Karpas-422 (cell line): ENCODE measurements at places on chromosomes 6 and 20.

GRCh38 chr6:39786649-39787048, 5.5 kb upstream of the DAAM2 start:
- no peak for DNase-seq

DNA sequence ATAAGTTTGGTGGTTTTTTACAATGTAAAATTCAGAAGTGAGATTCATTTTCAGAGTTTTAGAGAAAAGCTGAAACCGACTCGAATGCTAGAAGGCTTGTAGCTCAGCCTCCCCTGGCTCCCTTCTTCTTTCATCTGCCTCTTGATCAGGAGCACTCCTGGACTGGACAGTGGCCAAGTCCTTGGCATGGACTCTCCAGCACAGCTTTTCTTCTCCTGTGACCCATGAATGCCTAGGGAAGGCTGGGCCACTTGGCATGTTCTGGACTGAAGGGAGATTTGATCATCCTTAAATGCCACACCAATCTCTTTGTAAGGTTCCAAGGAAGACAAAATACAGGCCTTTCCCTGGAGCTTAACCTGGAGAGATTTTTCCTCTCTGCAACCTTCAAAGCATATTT, 384.0 kb upstream of the SASH1 start:
- DNase-seq: no peak

DNA sequence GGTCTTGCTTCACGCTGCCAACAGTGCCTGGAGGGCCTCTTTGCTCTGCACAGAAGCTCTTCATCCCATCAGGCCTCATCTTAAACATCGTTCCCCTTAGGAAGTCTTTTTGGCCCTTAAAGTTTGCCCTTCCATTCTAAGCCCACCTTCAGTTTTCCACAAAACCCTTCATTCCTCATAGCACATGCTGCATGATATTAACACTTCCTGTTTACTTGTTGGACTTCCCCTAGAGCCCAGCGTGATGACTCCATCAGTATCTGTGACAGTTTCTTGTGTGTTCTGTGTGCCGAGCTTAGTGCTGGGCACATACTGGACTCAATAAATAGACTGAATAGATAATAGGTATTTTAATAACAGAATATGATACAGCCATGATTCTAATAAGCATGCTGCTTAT, 2.2 kb downstream of the NT5DC1 start:
- DNase-seq: no peak

GRCh38 chr6:32947552-32948465, 5.1 kb downstream of the HLA-DMA start:
- DNase-seq: peak; percentile 75

DNA sequence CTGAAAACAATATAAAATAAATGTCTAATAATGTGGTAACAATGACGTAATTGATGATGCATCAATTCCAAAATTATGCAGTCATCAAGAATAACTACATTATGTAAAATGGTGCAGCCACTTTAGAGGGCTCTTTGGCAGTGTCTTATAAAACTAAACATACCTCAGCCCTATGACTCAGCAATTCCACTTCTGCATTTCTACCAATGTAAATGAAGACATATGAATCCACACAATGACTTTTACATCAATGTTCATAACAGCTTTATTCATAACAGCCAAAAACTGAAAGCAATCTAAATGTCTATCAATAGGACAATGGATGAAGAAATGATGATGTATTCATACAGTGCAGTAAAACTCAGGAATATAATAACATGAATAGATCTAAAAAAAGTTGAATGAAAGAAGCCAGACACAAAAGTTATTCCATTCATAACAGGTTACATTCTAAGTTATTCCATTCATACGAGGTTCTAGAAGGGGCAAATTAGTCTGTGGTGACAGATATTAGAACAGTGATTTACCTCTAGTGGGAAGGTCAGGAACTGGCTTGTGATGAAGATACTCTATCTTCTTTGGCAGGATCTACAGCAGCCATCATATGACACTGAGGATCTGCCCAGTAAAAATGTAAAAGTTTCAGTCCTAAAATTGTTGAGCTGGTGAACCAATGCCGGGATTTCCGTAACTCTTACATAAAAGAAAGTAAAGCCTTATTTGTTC, 396.1 kb downstream of the PLCB1 start:
- peak; percentile 88 for DNase-seq

DNA sequence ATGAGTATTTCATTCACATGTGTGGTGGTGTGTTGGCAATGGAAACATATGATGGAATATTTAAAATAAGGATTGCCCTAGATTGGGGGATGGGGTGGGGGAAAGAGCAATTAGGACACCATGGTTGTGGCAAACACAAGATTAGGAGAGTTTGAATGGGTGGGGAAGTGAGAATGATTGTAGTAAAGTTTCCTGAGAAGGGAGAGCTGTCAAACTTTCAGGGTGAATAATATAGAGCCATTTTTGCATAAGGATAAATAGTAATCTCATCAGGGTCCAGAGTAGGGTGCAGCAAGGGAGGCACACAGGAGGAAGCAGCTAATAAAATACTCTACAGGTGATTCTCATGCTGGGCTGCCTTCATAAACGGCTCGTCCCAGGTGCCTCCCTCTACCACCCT, 294.9 kb upstream of the MARCKS start:
- DNase-seq: no peak

- DNase-seq: no peak
Observed at GRCh38 chr6:126227833-126228702, 111.8 kb upstream of the CENPW start.

DNA sequence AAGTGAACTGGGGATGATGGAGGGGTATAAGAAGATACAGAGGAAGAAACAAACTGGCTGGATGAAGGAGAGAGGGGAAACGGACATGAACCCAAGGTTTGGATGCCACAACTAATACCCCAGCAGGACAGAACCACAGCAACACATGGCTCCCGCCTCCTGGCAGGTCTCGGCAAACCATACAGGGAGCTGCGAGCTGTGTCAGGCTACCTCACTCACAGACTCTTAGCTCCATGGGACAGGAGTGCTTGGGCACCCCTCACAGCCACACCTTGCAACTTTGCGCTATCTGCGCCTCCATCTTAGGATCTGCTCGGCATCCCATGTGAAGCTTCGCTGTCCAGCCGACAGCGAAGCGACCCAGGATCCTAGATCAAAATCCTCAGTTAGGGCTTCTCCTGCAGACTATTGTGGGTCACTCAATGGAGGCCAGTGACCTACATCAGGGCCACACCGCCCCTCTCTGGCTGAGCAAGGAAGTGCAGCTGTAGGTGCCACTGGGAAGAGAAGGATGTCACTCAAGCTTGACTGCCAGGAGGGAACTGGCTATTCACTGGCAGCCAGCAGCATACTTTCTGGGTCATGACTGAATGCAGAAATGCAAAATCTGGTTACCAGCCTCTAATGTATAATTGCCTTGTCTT, 174.4 kb upstream of the RIN2 start:
- DNase-seq: peak; percentile 88

DNA sequence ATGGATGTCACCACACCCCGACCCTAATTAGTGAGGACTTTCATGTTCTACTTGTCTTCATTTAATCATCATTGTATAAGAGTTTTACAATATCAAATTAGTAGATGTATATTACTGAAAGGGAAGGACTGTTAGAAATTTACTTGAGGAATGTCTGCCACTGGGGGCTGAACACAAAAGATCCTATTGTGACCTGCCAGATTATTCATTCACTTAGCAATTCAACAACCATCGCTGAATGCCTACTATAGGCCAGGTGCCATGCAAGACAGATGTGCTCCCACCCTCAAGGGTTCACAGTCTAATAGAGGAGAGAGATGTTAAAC, 8.0 kb upstream of the RBCK1 start:
- no peak for DNase-seq

DNA sequence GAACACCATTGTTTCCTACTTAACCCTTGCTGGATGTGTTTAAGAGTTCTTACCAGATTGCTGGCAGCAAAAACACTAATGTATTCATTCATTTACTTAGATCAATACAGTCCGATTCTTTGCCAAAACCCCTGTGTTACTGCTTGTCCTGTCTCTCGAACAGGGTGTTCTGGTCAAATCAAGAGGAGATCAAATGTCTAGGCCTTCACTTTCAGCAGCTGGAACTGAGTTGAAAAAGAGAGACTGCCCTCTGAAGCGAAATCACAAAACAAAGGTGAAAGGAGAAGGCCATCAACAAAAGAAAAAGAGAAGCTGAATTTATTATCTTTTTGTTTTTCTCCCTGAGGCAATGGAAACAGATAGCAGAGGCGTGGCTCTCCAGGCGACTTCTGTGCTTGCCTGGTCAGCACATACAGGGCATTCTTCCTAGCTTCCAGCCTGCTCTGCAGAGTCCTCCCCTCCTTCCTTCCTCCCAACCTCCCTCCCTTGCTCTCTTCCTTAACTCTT, 44.1 kb upstream of the GCM1 start:
- no peak for DNase-seq

DNA sequence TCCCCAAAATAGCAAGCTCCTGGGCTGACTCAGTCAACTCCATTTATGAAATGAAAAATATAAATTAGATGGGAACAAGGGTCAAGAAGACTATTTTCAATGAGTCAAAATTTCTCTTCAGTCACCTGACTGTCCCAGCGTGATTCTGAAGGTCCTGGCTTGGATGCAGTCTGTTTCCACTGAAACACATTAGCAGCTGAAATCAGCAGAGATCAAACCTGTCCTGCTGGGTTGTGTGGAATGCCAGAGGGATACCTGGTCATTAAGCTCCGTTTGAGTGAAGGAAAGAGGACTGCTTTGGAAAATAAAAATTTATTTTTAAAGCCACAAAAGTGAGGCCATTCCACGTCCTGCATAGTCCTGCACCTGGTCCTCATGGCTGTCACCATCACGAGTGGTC, 37.4 kb downstream of the PXDC1 start:
- no peak for DNase-seq

DNA sequence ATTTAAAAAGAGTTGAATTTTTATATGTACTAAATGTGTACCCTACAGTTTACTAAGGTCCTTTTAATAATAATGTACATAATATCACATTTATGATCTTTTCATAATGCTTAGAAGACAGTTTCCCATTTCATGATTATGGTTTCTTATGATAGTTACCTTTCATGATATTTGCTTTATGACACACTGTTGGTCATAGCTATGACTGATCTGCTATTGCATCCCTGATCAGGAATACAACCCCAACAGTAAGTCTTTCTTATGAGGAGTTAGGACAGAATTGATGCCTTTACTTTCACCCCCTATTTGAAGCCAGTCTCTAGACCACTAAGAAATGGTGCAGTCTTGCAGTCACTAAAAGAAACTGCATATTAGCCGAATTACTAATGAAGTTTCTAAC, 31.0 kb downstream of the LCA5 start:
- no peak for DNase-seq
